ENCODE measurements at places on chromosomes 2 and 18. TPM values are rescaled to one million over a fixed set of nuclear protein-coding genes. Genes with fewer than 3 reads are reported as not detected.
A peak's percentile ranks its signal among the peaks of the same experiment; 100 is the strongest.

GRCh38 chr2:181632733-181633401 is 24.0 kb downstream of the CERKL start:
- H3K36me3 ChIP-seq, result no peaks in the 10 kb centered on the region
- H3K4me1 ChIP-seq, result no peaks in the 10 kb centered on the region
- no peak overlapping the region for H3K4me3 ChIP-seq
- DNase-seq, result no peak
- H3K27ac ChIP-seq, result no peak overlapping the region

DNA sequence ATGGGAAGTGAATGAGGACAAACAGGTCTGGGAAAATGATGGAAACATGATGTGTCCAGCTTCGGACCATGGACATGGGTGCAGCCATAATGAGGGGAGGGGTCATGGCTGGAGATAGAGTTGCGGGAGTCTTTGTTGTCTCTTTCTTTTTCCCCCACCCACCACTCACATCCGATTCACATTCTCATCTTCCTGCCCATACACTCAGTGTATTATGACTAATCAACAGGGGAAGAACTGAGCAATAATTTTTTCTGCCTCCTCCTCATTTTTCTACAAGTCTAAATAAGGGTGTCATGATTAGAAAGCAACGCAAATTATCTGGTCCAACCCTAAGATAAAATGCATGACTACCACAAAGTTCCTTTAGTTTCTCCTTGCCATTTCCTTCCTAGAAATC is 5.7 kb upstream of the SERPINB2 start:
- no peak for DNase-seq
- H3K4me1 ChIP-seq, result no peaks in the 10 kb centered on the region
- H3K4me3 ChIP-seq, result no peak overlapping the region

Gene AOX1
- total RNA-seq, result not detected

DNA sequence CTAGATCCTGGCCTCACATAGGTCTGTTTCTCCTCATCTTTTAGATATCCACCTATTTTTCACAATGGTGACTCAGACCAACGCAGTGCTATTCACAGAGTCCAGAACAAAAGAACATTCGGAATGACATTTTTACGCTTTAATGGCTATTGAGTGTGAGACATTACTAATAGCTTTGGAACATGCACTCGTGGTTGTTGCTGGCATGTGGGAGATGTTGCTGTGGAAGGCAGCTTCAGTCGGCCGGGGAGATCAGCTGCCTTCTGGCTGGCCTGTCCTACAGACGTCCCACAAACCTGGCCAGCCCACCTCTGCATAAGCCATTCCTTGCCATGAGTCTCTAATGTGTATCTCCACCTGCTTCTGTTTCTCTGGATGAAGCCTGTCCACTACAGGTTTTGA is 3.4 kb downstream of the MBP start:
- peak overlapping the region; percentile 77 for H3K27ac ChIP-seq
- H3K4me3 ChIP-seq, result no peak overlapping the region
- H3K36me3 ChIP-seq, result no peaks in the 10 kb centered on the region
- DNase-seq, result no peak
- H3K4me1 ChIP-seq, result peaks cover 50% of the 10 kb centered on the region

DNA sequence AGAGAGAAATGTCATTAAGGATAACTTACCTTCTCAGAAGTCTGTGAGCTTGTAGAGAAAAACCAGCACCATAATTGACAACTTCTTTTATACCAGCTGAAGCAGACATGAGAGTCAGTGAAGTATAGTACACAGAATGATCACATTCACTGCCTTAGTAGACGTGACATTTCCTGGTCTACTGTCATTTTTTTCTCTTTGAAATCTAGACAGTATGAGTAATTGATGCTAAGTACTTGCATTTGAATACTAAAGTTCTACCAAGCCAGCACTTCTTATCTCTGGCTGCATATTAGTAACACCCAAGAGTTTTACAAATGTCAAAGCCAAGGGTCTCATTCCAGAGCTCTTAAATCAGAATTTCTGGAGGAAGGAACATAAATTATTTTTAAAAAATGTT is 25.4 kb upstream of the ACADL start:
- no peak overlapping the region for H3K4me3 ChIP-seq
- no peaks in the 10 kb centered on the region for H3K4me1 ChIP-seq
- H3K36me3 ChIP-seq, result no peaks in the 10 kb centered on the region
- DNase-seq, result no peak
- H3K27ac ChIP-seq, result no peak overlapping the region
- no peaks in the 10 kb centered on the region for H3K27me3 ChIP-seq

DNA sequence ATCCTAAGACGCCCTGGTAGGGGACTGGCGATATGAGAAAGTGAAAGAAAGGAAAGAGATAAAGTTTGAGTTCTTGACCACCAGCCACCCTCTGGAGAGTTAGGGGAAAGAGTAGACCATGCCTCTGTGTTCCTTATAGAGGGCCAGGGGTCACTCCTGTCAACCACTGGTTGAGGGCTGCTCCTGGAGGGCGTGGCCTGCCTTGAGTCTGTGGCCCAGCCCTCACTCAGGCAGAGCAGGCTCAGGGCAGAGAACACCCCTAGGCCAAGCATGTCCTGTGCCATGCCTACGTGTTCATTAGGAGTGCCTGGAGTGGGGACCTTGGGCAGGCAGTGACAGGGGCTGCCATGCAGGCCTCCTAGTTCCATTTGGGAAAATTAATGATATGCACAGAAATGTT is 161.1 kb upstream of the EPB41L3 start:
- no peaks in the 10 kb centered on the region for H3K36me3 ChIP-seq
- H3K27ac ChIP-seq, result no peak overlapping the region
- no peak overlapping the region for H3K4me3 ChIP-seq
- no peak for DNase-seq

Gene COL4A3
- total RNA-seq, result 0.35 TPM

Gene DLGAP1
- total RNA-seq, result 1.3 TPM

- no peak for DNase-seq
- no peaks in the 10 kb centered on the region for H3K27me3 ChIP-seq
- no peak overlapping the region for H3K4me3 ChIP-seq
- peaks cover 10% of the 10 kb centered on the region for H3K4me1 ChIP-seq
These were observed 24.6 kb downstream of the DOCK10 start for GRCh38 chr2:225017713-225018112.
